ENCODE measurements at places on chromosomes 4 and X.

GRCh38 chr4:158884280-158884679, 115.5 kb downstream of the FNIP2 start:
- no peak for DNase-seq

DNA sequence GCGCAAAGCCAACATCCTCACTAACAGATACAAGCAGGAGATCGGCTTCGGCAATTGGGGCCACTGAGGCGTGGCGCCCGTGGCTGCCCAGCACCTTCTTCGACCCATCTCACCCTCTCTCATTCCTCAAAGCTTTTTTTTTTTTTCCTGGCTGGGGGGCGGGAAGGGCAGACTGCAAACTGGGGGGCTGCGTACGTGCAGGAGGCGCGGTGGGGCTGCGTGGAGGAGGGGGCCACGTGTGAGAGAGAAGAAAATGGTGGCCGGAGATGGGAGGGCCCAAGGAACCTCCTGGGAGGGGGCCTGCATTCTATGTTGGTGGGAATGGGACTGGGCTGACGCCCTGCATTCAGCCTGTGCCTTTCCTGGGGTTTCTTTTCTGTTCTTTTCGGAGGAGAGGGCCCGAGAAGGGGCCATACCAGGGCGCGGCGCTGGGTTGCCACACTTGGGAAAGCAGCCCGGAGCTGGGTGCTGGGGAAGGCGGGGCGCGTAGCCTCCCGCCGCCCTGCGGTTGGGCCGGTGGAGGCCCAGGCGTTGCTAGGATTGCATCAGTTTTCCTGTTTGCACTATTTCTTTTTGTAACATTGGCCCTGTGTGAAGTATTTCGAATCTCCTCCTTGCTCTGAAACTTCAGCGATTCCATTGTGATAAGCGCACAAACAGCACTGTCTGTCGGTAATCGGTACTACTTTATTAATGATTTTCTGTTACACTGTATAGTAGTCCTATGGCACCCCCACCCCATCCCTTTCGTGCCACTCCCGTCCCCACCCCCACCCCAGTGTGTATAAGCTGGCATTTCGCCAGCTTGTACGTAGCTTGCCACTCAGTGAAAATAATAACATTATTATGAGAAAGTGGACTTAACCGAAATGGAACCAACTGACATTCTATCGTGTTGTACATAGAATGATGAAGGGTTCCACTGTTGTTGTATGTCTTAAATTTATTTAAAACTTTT, 4.5 kb downstream of the MID1IP1 start:
- DNase-seq = no peak

- DNase-seq = no peak
These were observed 254.9 kb upstream of the GATB start for GRCh38 chr4:152015597-152016302.

GRCh38 chr4:90171491-90171890, 44.3 kb downstream of the CCSER1 start:
- no peak for DNase-seq

- peak; percentile 70 for DNase-seq
These were observed 221.5 kb downstream of the PCDH18 start for GRCh38 chr4:137310593-137311490.

DNA sequence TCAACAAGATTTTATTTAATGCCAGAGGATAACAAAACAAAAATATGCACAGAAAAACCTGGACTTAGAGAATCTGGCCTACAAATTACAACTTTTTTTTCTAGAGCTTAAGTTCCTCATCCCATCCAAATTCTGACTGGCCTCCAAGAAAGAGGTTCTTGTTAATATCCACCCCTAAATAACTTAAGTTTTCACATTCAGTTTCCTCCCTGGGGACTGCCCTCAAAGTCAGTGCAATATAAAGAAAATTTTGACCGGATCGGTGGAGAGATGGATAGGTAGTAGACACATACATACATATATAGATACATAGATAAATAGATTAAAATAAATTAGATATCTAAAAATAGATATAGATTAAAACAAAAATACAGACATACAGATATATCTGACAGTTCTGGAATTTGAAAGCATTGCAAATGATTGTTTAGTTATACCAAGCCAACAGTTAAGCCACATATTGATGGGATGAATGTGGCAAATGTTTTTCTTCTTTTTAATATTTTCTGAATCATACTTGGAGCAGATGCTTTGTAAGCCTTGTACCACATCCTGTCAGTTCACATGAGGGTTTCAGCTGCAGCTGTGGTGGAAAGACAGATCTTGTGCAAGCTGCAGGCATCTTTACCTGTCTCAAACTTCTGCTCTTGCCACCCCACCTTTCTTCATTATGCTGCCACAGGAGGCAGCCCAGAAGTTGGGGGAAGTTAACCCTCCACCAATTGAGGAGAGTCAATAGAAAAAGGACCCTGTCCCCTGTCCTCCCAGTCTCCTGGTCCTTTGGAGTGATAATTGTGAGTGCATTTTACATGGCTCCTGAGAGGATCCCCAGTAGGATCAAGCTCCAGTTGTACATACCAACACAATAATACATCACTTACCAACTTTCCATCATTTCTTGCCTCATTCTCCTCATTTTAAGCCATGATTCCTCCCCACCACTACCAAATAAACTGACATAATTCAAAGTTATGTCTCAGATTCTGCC, 58.5 kb upstream of the PRDM8 start:
- no peak for DNase-seq

- no peak for DNase-seq
These were observed 16.8 kb downstream of the RFC1 start for GRCh38 chr4:39349326-39349725.

DNA sequence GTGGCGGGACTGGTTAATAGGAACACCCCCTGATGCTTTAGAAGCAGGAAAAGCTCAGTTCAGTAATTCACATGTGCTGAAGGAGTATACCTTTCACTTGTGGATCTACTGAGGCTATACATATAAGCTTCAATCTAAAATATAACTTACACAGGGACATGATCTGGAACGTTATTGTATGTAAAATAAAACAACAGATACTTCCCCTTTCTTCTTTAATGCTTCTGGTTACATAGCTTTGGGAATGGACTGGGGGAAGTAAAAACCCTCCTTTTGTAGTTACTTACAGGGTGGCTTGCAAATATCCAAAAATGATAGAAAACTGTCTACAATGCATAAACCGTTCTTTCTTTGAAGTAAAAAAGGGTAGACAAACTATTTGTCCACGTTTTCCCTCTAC, 1.9 kb downstream of the FGG start:
- no peak for DNase-seq

GRCh38 chr4:163988865-163989264, 494.4 kb downstream of the TMA16 start:
- DNase-seq = no peak

DNA sequence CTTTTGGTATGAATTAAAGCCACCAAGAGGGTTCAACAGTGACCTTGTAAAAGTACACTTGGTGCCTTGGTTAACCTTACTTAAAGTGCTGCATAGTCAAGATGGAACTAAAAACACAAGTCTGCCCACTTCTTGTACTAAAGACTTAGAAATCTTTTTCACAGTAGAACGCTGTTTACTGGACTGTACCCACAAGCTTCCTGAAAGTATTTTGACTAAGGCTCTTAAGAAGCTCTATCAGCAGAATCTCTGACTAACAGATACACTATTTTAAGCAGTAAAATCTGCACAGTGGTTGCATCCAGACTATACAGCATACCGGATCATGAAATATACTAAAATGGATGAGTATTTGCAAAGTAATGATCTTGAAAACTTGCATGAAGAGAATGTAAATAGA, 7.2 kb downstream of the RAB28 start:
- DNase-seq = peak; percentile 88

DNA sequence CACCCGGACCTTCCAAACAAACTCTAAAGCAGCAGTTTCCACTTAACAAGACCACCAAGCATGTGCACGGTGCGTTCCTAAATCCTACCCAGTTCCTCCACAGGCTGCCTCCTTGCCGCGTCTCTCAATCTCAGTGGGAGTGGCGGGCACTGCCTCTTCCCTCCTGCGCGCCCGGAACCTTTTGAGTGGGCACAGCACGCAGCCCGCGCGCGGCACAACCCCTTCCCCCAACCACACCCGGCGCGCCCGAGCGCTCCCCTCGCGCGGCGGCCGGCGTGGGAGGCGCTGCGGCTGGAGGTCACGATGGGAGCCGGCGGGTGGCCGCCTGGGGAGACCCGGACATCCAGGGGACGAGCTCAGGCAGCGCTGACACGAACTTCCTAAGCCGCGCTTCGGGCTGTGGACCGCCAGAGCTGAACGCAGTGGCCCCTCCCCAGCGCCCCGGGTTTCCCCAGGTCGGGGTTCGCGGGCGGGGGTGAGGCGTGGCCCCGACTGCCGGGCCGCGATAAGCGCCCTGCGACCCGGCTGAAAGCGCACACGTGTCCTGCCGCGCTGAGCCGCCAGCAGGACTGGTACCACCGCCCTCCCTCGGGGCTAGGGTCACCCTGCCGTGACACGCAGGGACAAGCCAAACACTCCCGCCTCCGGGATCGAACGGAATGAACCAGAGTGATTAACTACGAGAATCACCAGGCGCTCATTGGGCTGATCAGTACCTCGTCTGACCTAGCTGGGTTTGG, at the start of gene ABCG2:
ABCG2 (minus strand) TSS at position 151 of the 740 bp plus-strand sequence. CDS start 18,644 bp downstream, outside the sequence.
- no peak for DNase-seq

DNA sequence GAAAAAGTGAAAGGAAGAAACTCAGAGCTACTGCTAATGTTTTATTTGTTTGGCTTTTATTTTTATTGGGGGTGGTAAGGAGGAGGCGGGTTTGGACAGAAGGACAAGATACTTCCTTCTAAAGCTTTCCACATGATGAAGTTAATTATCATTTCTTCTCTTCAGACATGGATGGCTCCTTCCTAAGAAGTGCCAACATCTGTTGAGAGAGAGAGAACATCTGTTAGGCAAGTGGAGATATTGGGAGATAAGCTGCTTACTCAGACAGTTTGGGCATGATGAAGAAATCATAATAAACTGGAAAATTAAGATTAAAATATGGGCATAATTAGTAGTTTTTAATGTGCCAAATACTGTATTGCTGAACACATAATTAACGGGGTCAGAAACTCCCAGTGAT, 535.7 kb upstream of the INTU start:
- DNase-seq = no peak

- no peak for DNase-seq
These were observed 20.2 kb downstream of the CNGA2 start for GRCh38 chrX:151754641-151755215.

DNA sequence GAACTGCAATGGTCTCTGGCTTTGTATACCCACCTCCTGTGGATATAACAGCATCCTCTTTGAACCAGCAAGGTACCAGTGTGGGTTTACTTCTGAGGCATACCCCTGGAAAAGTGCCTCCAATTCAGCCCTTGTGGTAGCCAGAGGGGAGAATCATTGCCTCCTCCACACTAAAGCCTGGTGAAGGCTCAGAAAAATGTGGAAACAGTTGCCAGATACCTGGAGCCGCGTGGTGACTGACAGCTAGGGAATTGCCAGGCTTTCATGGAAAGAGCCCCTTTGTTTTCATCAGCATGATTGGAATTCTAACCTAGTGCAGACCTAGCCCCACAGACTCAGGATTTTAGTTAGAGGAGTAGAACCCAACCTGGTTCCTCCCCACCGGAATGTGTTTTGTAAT, 168.6 kb upstream of the KLF3 start:
- no peak for DNase-seq

DNA sequence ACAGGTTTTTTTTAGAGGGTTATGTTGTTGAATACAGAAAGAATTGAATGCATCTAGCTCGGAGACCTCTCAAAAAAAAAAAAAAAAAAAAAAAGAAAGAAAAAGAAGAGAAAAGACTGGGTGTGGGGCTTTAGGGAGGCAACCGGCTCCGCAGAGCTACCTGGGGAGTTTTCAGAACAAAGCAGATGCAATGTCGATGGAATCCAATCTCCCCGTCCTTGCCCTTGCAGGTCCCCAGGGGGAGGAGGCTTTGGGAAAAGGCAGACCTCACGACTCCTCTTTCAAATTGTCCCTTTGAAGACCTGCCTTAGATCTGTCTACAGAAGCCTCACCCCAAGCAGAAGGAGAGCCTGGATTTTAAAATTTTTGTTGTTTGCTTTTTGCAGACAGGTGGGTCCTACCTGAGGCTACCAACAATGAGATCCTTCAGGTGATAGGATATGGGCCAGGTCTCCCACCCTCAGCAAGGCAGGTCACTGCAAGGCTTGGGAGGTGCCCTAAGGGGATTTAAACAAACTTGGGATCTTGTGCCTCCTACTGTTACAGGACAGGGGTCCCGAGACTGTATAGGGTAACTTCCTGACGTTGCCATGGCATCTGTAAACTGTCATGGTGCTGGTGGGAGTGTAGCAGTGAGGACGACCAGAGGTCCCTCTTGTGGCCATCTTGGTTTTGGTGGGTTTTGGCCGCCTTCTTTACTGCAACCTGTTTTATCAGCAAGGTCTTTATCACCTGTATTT, 75.2 kb upstream of the PRKX start:
- no peak for DNase-seq

GRCh38 chr4:128461291-128462102, 173.9 kb upstream of the PGRMC2 start:
- peak; percentile 71 for DNase-seq

DNA sequence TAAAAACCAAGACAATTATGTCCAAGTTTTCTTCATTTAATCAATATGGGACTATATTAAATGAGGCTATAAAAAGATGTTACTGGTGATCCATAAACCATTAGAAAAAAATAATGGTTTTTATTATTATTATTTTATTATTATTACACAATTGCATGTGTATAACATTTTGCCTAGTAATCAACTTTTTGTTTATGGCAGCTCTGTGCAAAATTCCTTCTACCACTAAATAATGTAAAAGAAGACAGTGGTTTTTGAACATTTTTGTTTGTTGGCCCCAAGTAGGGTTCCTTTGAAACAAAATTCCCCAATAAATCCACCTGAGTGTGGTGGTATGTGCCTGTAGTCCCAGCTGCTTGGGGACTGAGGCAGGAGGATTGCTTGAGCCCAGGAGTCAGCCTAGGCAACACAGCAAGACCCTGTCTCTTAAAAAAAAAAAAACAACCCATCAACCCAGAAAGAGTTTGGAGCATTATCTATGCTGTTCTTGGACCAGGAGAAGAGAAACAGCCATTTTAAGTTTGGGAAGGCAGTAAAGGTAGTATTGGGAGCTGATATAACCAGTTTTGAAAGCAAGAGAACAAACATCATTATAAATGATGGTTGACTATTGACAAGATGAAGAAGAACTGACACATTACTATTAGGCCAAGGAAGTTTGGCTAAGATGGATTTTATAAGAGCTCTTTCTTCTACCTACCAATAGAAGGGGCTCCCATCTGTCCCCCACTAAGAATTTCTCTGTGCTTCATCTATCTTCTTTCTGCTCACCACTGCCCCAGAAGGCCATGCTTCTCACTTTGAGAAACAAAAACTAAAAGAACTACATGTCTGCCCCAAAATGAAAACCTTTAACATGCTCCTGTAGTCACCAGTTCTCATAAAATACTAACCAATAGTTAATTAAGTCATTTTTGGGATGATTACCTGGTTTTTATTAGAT, 2.2 kb downstream of the TMEM156 start:
- DNase-seq = no peak
